ENCODE measurements at places on chromosomes 6 and 20. TPM values are rescaled to one million over a fixed set of nuclear protein-coding genes. Genes with fewer than 3 reads are reported as not detected.

GRCh38 chr20:58744836-58745235, 52.2 kb downstream of the NPEPL1 start:
- no peaks in the 10 kb centered on the region for H3K4me1 ChIP-seq
- H3K4me3 ChIP-seq: no peak overlapping the region
- no peaks in the 10 kb centered on the region for H3K36me3 ChIP-seq
- no peak for DNase-seq
- no peaks in the 10 kb centered on the region for H3K27me3 ChIP-seq

GRCh38 chr6:111487661-111488060, 4.6 kb upstream of the REV3L start:
- H3K27ac ChIP-seq: no peak overlapping the region
- H3K27me3 ChIP-seq: no peaks in the 10 kb centered on the region
- peaks cover 6% of the 10 kb centered on the region for H3K36me3 ChIP-seq
- H3K4me1 ChIP-seq: no peaks in the 10 kb centered on the region
- no peak overlapping the region for H3K4me3 ChIP-seq

Gene KHDC1
- 4.3 TPM for total RNA-seq

DNA sequence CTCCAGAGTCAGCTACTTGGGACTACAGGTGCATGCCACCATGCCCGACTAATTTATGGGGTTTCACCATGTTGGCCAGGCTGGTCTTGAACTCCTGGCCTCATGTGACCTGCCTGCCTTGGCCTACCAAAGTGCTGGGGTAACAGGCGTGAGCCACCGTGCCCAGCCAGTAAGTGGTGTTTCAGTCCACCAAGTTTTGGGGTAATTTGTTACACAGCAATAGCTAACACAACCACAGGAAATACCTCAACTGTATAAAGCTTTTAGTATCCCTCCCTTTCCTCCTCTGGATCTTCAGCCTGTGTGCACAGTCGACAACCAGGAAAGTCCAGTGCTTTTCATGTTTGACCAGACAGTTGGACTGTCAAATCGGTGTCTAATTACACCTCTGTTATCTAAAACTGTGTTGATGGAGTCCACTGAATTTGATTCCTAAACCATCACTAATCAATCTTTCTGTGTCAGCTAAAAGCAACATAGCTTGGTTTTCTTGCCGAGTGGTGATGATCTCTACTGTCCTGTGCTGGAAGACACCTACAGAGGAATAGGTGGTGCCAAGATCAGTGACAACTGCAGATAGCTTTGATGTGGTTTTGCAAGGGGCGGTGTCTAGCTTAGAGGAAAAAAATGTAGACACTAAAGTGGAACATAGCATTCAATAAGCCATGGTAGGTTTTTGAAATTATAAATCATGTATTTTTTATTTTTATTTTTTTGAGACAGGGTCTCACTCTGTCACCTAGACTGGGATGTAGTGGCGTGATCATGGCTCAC, 22.2 kb upstream of the ZBTB2 start:
- H3K4me1 ChIP-seq: no peaks in the 10 kb centered on the region
- no peak overlapping the region for H3K4me3 ChIP-seq
- no peaks in the 10 kb centered on the region for H3K27me3 ChIP-seq
- no peak overlapping the region for H3K27ac ChIP-seq
- no peak for DNase-seq

- H3K4me3 ChIP-seq: no peak overlapping the region
- DNase-seq: no peak
- H3K4me1 ChIP-seq: no peaks in the 10 kb centered on the region
Measured at GRCh38 chr6:97021194-97021593, 96.7 kb downstream of the KLHL32 start.

DNA sequence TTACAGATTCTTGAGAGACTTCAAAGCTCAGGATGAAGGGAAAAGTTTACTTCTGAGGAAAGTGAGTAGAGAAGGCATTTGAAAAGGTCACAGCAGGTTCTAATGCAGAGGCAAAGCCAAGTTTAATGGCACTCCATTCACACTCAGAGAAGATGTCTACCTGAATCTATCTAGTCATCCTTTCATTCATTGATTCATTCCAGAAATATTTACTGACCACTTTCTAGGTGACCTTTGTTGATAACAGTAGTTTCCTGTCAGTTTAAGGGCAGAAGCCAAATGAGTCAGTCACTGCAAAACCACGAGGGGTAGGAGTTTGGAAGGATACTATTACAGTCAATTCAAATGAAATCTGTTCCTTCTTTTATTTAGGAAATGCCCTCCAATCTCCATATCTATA, 30.8 kb downstream of the FBXO5 start:
- H3K36me3 ChIP-seq: no peaks in the 10 kb centered on the region
- H3K4me3 ChIP-seq: no peak overlapping the region
- H3K4me1 ChIP-seq: peaks cover 4% of the 10 kb centered on the region
- peak; percentile 17 for DNase-seq
- H3K27me3 ChIP-seq: no peaks in the 10 kb centered on the region

Gene APCDD1L
- 3.2 TPM for total RNA-seq
